ENCODE measurements at places on chromosomes 4 and X. TPM values are rescaled to one million over a fixed set of nuclear protein-coding genes. Genes with fewer than 3 reads are reported as not detected.

The F11 gene
- not detected for polyA plus RNA-seq

The PLAC8 gene
- 1,450 TPM for polyA plus RNA-seq

The SPANXD gene
- polyA plus RNA-seq = not detected

The AMBN gene
- polyA plus RNA-seq = not detected

The C4orf36 gene
- polyA plus RNA-seq = not detected

The ADGRA3 gene
- polyA plus RNA-seq = 2.7 TPM

The HPGDS gene
- polyA plus RNA-seq = not detected

The UGT2A1 gene
- not detected for polyA plus RNA-seq

- DNase-seq = no peak
These were observed 508.8 kb downstream of the C4orf33 start for GRCh38 chr4:129604632-129605255.

- no peak for DNase-seq
These were observed 24.0 kb downstream of the MEPE start for GRCh38 chr4:87856816-87857215.

DNA sequence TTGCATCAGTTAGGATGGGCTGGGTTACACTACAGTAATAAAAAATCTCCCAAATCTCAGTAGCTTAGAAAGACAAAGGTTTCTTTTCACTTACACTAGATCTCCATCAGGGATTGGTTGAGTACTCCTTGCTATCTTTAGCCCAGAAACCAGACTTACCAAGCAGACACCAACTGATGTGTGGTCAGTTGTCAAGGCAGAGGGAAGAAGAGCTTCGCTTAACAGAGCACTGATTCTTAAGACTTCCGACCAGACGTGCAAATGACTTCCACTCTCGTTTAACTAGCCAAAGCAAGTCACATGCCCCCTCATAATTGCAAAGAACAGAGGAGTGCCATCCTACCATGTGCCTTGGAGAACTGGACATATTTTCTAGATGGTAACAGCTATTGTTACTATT lies 5.7 kb upstream of the ZNF518B start:
- DNase-seq = no peak

GRCh38 chrX:47956016-47956415 lies 47.8 kb downstream of the ZNF182 start:
- no peak for DNase-seq

DNA sequence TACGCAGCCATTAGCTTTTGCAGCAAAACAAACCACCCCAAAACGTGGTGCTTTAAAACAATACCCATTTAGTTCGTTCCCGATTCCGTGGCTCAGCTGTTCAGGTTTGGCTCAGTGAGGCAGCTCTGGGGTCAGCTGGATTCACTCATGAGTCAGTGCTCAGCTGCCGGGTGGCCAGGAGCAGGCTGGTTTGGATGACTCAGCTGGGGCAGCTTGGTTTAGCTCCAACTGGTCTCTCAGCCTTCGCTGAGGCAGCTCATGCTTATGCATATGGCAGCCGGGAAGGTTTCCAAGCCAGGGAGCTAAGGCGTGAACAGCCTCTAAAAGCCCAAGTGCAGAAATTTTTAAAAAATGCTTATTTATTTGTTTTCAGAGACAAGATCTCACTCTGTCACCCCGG lies 13.3 kb upstream of the CD99 start:
- DNase-seq = no peak

DNA sequence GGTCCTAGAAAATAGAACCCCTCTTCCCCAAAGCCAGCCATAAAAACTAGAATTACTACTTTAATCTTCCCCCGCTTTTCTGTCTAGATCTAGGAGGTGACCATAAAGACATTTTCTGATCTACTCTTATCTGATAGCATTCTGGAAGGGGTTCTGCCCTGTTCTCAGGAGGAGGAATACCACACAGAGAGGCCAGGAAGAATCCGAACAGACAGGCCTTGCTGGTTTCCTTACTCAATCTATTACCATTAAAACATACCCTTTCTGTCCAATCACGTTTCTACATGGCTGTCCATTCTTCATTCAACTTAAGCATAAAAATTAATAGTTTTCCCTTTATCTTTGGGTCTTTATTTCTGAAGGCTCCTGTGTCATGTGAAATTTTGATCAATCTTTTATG lies 198.7 kb downstream of the GPAT3 start:
- no peak for DNase-seq

- DNase-seq = no peak
These were observed 88.5 kb downstream of the HADH start for GRCh38 chr4:108078024-108078733.

- DNase-seq = no peak
These were observed 404.6 kb upstream of the F9 start for GRCh38 chrX:139125916-139126315.

DNA sequence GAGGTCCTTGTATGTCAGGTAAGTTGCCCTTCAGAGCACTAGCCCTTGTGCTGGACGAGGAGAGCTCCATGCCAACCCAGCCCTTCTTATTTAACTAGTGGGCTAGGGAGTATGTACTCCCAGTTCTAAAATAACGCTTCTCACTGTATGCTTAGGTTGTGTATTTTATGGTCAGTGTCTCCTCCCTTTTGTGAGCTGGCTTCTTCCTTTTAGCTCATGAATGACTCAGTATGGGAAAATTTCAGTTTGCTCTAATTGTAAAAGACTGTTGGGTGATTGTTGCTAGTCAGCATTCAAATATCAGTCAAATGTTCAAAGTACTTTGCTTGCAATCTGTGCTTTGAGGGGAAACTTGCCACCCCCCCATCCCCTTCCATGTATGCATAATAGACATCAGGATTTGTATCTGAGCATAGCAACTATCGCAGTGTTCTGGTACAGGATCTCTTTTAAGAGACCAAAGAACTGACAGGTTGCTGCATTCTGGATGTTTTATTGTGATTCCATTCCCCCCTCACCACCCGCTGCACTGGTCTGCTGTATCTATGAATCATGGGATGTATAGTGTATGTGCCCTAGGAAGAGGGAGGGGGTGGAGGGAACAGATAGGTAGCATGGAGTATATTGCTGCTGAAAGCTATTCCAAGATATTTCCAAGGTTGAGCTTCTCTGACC lies 34.7 kb downstream of the DLG3 start:
- DNase-seq = no peak

- no peak for DNase-seq
These were observed 1348.0 kb downstream of the ADGRL3 start for GRCh38 chr4:62548108-62548524.

DNA sequence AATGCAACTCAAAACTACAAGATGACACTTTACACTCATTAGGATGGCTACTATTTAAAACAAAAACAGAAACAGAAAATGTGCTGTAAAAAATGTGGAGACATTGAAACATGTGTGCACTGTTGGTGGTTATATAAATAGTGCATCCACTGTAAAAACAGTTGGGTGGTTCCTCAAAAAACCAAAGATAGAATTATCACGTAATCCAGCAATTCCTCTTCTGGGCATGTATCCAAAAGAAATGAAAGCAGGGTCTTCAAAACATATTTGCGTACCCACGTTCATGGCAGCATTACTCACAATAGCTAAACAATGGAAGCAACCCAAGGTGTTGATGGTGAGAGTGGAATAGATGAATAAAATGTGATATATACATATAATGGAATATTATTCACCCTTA lies 967.2 kb downstream of the TRAM1L1 start:
- DNase-seq = no peak

DNA sequence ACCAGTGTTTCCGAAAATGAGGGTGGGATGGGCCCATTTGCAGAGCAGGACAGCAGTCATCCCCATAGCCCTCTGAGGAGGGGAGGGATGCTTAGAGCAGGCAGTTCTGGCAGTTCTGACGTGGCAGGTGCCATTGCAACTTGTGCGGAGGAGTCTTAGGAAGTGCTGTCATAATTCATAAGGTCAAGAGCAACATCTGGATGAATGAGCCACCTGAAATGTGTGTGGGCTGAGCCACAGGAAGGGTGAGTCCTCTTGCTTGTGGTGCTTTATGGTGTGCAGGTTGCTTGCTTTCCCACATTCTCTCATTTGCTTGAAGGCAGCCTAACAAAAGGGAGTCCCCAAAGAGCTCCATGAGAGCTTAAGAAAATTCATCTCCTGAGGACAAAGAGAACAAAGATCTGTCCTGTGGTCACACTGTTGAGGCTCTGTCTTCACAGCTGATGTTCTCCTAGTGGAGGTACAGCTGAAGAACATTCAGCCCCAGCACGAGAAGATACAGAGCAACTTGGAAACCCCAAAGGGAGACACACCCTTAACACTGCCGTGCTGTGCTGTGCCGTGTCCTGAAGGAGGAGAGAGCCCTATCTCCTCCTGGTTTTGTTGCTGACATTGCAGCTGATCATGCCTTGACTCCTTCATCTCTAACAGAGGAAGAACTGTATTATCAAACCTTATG lies 60.3 kb downstream of the DLG3 start:
- DNase-seq = no peak

DNA sequence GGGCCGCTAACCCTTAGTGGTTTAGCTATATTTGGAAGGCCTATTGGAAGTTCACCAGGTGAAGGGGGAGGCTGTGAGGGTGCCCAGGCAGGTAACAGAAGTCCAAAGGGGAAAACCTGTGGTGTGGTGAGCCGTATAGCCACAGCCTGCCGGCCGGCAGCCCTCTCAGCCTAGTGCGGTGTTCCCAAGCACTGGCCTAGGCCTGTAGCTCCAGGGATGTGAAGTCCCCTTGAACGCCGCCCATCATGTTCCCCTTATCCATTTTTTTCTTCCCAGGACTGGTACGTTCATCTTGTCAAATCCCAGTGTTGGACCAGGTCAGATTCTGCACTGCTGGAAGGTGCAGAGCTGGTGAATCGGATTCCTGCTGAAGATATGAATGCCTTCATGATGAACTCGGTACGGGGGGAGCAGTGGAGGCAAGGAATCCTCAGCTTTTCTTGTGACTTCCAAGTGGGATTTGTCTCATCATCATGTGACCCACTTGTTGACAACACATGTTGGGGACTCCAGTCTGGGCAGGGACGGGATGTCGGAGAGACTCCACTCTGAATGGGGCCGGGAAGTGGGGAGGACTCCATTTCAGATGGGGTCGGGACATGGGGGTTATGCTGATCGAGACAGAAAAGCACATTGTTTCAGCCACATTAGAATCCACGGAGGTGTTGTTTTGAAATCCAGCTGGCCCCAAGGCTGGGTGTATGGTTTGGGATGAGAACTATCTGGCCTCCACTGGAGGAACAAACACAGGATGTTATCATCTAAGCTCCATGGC lies 39.2 kb upstream of the MSANTD1 start:
- DNase-seq = no peak

- no peak for DNase-seq
These were observed 385 bp downstream of the LYAR start for GRCh38 chr4:4289597-4289940.

DNA sequence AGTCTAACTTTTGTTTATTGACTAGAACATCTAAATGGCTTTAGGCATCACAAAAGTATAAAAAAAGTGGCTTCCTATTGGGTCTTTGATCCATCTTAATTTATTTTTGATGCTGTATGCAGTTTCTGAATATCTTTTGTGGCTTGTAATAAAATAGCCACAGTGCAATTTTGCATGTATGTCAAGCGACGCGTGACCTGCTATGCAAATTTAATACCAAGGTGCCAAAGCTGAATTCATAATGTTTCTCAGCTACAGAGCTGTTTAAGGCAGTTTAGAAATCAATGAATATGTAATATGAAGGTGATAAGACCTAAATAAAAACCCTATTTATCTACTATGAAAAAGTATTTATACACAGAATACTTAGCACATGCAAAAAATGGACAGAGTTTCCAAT lies 197.8 kb downstream of the AFF2 start:
- no peak for DNase-seq

DNA sequence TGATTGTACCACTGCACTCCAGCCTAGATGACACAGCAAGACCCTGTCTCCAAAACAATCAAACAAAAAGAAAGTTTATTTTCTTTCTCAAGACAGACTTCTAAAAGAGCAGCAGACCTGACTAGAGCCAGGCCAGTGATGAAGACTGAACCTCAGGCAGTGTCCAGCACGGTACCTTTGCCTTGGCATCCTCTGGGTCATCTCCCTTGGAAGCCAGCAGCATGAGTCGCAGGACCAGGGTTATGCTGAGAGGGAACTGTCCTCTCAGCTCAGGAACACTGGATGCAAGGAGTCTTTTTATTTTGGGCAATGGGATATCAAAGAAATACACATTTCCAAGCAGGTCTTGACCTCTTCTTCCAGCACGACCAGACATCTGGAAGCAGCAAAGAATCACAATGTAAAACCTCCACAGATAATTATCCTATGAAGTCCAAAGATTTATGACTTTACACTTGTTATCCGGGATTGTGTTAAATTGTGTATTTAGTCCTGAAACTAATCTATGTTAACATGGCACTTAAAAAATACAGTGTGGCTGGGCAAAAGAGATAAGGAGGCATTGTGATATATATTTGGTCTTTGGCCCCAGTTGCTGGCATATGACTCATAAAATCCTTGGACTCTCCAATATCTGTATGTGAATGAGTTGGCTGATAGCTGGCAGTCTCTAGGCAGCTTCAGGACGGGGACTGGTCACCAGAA lies 66.0 kb upstream of the DDX60 start:
- no peak for DNase-seq

- peak; percentile 88 for DNase-seq
These were observed at the start of gene BCLAF3 for GRCh38 chrX:19990556-19991349. TSS of gene BCLAF3 (minus strand) at chrX:19991061. CDS start at chrX:19970264, 20,797 bp downstream.

- DNase-seq = no peak
These were observed 1.7 kb upstream of the CCDC110 start for GRCh38 chr4:185473247-185473646.

- no peak for DNase-seq
These were observed 106.4 kb downstream of the PHKA2 start for GRCh38 chrX:18877469-18877868.

DNA sequence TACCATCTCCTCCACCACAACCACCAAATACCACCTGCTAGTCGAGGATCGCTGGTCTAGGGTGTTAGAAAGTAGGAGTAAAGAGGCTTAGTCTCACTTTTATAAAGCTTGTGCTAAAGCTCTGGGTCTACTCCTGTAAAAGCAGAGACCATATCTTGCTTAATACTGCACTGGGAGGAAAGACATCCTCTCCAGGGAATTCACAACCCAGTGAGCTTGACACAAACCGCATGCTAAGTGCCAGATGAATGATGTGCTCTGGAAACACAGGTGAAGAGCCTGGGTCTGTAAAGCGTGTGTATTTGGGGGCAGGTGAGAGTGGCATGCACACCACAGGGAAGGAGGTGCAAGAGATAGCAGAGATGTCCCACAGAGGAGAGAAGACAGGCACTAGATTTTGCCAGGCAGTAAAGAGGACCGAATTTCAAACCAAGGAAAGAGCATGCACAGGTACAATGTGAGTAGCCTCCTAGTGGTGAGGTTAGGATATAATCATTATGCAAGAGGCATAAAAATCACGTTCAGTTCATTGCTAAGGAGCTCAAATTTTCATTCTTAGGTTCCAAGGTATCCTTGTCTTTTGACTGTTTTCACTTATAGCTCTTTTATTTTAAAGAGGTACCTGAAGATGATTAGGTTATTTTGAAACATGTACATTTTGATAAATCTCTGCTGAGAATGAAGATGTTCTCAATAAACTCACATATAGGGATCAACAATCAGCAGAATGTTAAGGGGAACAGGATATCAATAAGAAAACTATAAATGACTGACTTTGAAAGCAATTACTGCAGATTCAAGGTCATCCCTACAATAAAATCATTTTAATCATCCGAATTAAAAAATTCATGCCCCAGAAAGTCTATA lies 20.7 kb downstream of the TAPT1 start:
- DNase-seq = peak; percentile 19

All from immature natural killer cell (primary cell).